ENCODE measurements at places on chromosomes 3 and 15.

GRCh38 chr3:169968224-169968885 is 1.7 kb downstream of the SEC62 start:
- DNase-seq, result no peak

DNA sequence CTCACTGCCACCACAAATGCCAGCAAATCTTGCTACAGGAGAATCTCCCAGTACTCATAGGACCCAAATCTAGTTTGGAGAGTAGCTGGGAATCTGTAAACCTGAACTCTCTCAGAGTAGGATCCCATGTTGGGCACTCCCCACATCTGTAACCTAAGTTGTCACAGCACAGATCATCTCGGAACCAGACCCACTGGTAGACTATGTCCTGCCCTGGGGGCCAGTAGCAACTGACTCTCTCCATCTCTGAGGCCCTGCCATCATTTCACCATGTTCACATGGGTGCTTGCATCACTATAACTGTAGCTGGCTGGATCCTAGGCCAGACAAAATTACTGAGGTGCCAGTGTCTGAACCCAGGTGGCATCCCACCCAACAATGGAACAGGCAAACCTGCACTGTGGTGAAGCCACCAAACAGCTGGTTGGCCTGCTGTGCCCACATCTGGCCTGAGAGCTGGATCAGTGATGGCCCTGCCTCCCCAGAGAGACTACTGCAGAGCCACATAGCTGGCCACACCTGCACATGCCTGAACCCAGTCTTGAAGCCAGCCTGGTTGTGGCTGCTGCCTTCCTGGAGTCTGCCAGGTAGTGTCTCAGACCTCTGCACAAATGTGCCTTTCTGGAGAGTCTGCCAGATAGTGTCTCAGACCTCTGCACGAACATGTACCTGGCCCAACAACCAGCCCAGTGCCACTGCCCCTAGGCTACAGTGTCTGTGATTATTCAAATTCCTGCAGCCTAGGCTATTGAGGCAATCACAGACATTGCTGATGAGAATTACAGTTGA is 82.0 kb downstream of the ISL2 start:
- no peak for DNase-seq

DNA sequence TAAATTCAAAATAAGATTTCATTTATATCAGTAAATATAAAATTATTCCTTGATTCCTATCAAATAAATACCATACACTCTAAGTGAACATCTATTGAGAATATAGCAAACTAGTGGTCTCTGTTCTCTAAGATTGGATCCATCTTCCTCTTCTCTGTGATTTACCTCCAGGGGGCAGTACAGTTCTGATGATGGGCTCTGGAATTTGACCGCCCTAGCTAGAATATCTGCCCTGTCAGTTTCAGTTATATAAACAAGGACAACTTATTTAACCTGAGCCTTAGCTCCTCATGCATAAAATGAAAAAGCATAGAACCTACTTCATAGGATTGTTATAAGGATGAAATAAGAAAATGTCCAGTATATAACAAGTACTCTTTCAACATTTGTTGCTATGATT is 171.1 kb upstream of the CCDC54 start:
- DNase-seq, result peak; percentile 70

GRCh38 chr3:126465928-126466544 is 9.7 kb downstream of the ZXDC start:
- no peak for DNase-seq

DNA sequence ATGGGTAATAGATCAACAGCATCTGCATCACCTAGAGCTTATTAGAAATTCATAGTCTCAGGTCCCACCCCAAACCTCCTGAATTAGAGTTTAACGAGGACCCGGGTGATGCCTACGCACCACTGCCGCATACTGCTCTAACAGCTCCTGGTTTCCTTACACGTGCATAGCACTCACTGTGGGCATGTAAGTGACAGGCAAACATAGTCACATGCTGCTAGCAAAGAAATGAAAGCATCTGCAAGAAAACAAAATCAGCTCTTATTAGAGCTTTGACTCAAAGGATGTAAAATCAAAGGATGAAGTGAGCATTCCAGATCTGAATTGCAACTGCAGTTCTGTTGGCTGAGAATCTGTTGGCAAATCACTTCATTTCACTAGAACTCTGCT is 19.1 kb upstream of the RIOX2 start:
- no peak for DNase-seq

DNA sequence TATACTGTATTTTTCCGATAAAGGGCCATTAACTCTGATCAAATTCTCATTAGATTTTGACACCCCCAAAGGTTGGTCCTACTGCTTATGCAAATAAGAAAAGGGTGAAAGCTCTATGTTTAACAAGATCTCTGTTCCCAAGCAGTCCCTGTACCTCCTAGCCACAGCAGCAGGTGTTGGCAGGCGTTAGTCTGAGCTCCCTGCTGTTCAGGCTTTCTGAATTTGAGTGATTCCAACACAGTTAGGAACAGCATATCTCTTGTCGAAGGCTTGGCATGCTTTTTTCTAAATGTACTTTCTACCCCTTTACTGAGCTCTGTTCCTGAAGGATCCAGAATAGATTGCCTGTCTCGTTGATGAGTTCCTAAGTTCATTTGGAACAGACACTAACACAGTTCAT is 42.3 kb downstream of the MITF start:
- DNase-seq, result no peak

DNA sequence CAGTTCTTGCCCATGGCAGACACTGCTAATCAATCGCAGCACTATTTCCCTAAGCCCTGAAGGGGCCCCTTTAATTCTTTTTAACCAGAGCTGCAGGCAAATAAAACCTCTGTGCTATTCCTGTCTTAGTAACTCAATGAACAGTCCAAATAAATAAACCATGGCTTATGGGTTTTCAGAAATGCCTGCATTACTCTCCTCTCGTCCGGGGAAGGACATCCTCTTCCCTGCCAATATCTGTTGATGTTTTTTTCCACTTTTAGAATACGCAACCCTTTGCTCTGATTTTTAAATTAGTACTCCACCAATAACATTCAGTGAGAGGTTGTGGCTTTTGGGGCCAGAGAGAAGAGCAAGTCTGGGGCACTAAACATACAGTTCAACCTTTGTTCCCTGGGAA is 35.2 kb upstream of the PRICKLE2 start:
- no peak for DNase-seq

DNA sequence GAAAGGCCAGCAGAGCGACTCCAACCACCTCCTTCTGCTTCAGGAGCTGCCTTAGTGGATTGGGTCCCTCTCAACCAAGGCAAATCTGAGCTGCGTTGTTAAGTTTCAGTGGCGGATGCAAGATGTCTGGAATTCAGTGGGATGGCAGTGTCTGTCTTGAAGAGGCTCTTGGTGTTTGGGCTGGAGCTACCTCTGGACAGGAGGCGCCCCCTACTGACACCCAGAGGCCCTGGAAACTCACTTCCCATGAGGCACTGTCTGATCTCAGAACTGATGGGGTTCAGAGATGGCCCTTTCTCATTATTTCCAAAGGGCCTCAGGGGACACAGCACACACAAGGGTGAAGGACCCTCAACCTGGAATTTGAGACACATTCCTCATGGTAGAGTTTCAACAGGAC is 6.0 kb upstream of the SLC28A1 start:
- peak; percentile 83 for DNase-seq

GRCh38 chr3:45187694-45188141 is 38.4 kb downstream of the TMEM158 start:
- no peak for DNase-seq

DNA sequence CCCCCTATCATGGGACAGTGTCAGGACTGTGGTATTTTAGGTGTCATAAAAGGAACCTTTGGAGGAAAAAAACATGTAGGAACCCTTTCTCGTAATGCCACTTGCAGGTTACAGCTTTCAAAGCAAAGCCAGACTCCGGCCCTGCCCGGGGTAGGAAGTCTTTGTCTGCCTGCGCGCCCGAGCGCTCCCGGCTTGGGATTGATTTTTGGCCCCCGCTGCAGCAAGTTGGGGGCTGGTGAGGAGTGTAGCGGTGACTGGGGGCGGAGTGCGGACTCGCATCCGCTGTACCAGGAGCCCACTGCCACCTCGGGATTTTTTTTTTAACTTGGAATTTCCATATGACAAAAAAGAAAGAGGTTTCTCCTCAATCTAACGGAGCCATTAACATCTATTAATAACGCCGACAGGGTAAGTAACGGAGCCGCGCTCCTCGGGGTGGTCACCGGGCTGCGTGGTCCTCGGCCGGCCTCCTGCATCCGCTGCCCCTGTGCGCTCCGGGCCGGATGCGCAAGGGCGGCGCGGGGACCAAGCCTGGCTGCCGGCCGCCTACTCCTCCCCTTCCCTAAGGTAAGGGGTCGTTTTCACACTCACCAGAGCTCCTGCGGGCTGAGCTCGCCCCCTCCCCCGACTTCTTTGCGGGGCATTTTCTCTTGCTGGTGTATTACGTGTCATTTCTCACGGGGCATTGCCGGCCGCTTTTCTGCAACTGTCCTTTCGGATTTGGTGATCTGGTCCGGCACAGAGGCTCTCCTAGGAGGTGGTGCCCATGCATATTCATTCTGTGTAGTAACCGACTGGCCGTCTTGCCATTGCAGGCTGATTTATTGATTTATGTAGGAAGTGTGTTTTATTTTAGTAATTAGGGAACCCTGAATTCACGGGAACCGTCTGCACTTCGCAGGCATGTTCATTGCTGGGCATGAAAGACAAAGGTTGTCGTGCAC is 219.8 kb upstream of the TOPAZ1 start:
- peak; percentile 22 for DNase-seq

- DNase-seq, result no peak
Measured at GRCh38 chr15:52715411-52715810, 36.2 kb upstream of the ATOSA start.

DNA sequence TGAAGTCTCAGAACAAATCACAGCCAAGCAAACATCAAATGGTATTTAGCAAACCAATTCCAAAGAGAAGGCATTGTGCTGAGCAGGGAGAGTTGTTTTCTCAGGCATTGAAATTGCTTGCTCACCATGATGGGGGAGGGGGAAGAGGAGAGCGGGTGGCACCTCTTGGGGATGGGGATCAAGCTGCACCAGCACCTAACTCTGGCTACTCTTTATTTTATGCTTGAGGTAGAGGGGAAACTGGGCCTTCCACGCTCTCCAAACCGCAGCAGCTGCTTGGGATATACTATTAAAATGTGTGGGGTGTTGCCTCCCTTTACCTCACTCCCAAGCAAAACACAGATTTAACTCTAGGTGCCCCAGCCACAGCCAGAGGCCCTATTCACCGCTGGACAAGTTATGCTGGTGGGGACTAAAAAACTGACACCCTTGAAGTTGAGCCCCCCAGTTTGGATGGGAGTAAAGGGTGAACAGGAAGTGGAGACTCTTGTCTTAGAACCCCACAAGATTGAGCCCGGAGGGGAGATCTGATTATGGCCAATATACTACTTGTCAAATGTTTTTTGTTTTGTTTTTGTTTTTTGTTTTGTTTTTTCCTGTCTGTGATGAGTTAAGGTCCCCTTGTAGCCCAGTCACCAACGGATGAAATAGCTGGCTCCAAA is 5.0 kb upstream of the FOXB1 start:
- peak; percentile 74 for DNase-seq

GRCh38 chr15:95446854-95447253 is 883.6 kb upstream of the NR2F2 start:
- no peak for DNase-seq

DNA sequence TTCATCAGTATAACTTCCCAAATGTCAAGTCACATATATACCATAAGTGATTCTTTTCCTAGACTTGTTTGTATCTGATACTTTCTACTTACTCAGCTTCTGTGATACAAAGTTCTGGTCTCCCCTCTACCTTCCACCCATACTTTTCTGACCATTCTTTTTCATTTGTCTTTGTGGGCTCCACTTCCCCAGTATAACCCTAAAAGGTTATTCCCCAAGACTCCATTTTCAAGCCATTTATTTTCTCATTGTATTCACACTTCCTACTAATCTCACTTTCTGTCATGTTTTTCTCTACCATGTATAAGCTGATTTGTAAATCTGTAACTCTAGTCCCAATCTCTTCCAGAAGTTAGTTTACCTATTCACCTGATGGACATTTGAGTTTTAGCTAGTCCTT is 34.0 kb downstream of the IQCB1 start:
- DNase-seq, result no peak

DNA sequence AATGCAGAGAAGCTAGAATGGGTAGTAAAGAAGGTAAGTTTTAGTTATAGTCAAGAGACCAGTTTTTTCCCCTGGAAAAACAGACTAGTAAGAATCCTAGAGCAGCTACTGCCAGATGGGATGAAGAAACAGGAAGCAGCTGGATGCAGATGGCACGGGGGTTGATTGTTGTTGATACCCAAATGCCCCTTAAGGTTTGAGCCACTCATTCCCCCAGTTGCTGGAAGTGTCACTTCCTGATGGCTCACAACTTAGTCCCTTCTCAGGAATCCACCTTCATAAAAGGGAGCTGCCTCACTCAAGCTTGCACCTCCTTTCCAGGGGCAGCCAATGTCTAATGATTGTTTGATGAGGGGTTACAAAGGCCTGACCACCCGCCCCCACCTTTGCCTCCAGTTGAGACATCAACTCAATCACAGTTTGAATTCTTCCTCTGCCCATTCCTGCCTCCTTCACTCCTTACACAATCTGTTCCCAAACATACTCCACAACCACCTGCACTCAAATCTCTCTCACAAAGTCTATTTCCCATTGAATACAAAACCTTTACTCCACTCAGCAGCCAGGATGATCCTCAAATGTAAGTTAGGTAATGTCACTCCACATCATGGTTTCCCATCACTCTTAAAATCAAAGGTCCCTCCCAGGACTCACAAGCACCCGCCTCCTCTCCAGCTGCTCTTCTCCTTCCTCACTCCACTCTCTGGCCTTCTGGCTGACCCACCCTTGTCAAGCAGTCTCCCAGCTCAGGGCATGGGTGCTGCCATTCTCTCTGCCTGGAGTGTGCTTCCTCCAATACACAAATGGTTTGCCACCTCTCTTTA is 450.1 kb upstream of the THBS1 start:
- DNase-seq, result no peak
